OCI-LY7 (cell line): ENCODE measurements at places on chromosomes 12 and 14. TPM values are rescaled to one million over a fixed set of nuclear protein-coding genes. Genes with fewer than 3 reads are reported as not detected.

Gene APAF1
- 26.5 and 28.6 TPM in 2 replicates for total RNA-seq

Gene NGB
- total RNA-seq = not detected in 2 replicates

Gene HOXC12
- total RNA-seq = not detected in 2 replicates

Gene TTC5
- 20.3 and 21.0 TPM in 2 replicates for total RNA-seq

Gene SLC25A47
- not detected in 2 replicates for total RNA-seq

Gene OR6C2
- total RNA-seq = not detected in 2 replicates

Gene CMA1
- total RNA-seq = not detected in 2 replicates

Gene MAP1LC3B2
- total RNA-seq = not detected in 2 replicates

Gene EGLN3
- total RNA-seq = not detected in 2 replicates

Gene CD163L1
- not detected in 2 replicates for total RNA-seq

Gene AQP6
- not detected in 2 replicates for total RNA-seq

Gene RERG
- total RNA-seq = not detected in 2 replicates

Gene SELPLG
- total RNA-seq = 21.0 and 25.3 TPM in 2 replicates

Gene ARHGAP9
- 105 and 111 TPM in 2 replicates for total RNA-seq

Gene DBX2
- total RNA-seq = not detected in 2 replicates

Gene DHH
- 0.17 and 0.31 TPM in 2 replicates for total RNA-seq

Gene JDP2
- total RNA-seq = 44.5 and 45.7 TPM in 2 replicates

Gene PRH2
- total RNA-seq = not detected in 2 replicates

Gene GPR135
- 10.7 and 10.9 TPM in 2 replicates for total RNA-seq

Gene ZC2HC1C
- total RNA-seq = 1.2 and 3.7 TPM in 2 replicates

Gene TAS2R8
- not detected in 2 replicates for total RNA-seq

Gene NTF3
- total RNA-seq = 11.5 and 14.1 TPM in 2 replicates

Gene PLEKHD1
- total RNA-seq = 0.17 and 0.19 TPM in 2 replicates

Gene AKAP5
- total RNA-seq = 0.57 TPM in 2 replicates

Gene VDR
- total RNA-seq = 1.9 and 2.4 TPM in 2 replicates

Gene KRT83
- total RNA-seq = not detected in 2 replicates

Gene AHNAK2
- 0.09 and 0.61 TPM in 2 replicates for total RNA-seq

Gene TEX22
- 9.2 and 12.2 TPM in 2 replicates for total RNA-seq

Gene E2F7
- 16.7 and 17.1 TPM in 2 replicates for total RNA-seq

Gene SCNN1A
- total RNA-seq = 1.0 and 1.3 TPM in 2 replicates

Gene ADAM21
- total RNA-seq = not detected in 2 replicates

Gene ALX1
- not detected in 2 replicates for total RNA-seq

Gene OAS1
- total RNA-seq = 53.7 and 56.3 TPM in 2 replicates

Gene HOXC9
- total RNA-seq = 0.42 and 0.57 TPM in 2 replicates

Gene FLVCR2
- total RNA-seq = not detected in 2 replicates

Gene CBLN3
- 6.7 and 7.9 TPM in 2 replicates for total RNA-seq

Gene CNTN1
- not detected in 2 replicates for total RNA-seq

Gene PPP2R5E
- total RNA-seq = 47.8 and 48.8 TPM in 2 replicates

Gene SLC7A8
- 6.2 and 11.4 TPM in 2 replicates for total RNA-seq

Gene HOXC4
- 20.0 and 20.1 TPM in 2 replicates for total RNA-seq

Gene RNASE7
- not detected in 2 replicates for total RNA-seq

Gene SMIM41
- total RNA-seq = not detected in 2 replicates

Gene DTX1
- total RNA-seq = 510 and 535 TPM in 2 replicates

Gene MYF6
- total RNA-seq = not detected in 2 replicates

Gene KRT76
- total RNA-seq = not detected in 2 replicates

Gene ADAMTS20
- not detected in 2 replicates for total RNA-seq

Gene FGF6
- total RNA-seq = not detected in 2 replicates

Gene FAM181A
- not detected in 2 replicates for total RNA-seq

Gene MMP17
- not detected in 2 replicates for total RNA-seq

Gene PAPLN
- 7.9 and 9.0 TPM in 2 replicates for total RNA-seq

Gene GPR84
- 0.18 and 0.30 TPM in 2 replicates for total RNA-seq

Gene PROX2
- total RNA-seq = 0.74 and 0.76 TPM in 2 replicates

Gene CCDC38
- 0.99 and 1.5 TPM in 2 replicates for total RNA-seq

Gene CTSG
- total RNA-seq = not detected in 2 replicates

Gene VRTN
- total RNA-seq = not detected in 2 replicates

Gene MMP19
- total RNA-seq = not detected in 2 replicates

Gene OTOGL
- total RNA-seq = not detected in 2 replicates

Gene FOXN4
- 4.5 and 5.1 TPM in 2 replicates for total RNA-seq
